NCI-H1092 (cell line): ENCODE measurements at places on chromosomes 16 and 17.
A peak's percentile ranks its signal among the peaks of the same experiment; 100 is the strongest.

- DNase-seq: no peak
Measured at GRCh38 chr16:84460406-84461028, 43.9 kb downstream of the MEAK7 start.

DNA sequence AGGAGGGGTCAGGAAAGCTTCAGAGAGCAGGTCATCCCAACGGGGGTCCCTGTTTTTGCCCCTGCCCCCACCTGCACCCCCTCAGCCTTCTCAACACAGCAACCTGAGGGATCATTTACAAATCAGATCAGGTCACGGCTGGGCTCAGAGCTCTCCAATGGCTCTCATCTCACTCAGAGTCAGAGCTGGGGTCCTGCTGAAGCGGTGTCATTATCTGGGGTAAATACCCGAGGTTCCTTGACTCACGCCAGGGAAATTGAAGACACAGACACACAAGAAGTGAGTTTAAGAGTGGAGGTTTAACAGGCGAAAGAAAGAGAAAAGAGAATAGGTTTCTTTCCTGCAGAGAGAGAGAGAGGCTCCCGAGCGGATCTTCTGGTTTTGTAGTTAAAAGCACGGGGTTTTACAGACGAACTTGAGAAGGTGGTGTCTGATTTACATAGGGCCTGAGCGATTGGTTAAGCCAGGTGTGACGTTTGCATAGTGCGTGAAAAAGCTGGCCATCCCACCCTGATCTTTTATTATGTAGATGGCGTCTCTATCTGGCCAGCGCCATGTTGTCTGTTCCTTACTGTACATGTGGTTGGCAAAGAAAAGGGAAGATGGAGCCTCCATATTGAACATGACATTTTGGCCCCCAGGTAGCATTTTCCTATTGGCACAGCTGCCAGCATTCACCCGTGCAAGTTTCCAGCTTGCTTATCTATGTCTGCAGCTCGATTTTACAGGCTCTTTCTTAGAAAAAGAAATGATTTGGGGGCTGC is 51.4 kb downstream of the WSB1 start:
- DNase-seq: no peak

GRCh38 chr17:76053246-76054111 is 18.8 kb downstream of the SRP68 start:
- DNase-seq: no peak

- DNase-seq: no peak
Measured at GRCh38 chr17:83008526-83008925, 70.9 kb upstream of the METRNL start.

- DNase-seq: no peak
Measured at GRCh38 chr16:72840631-72841381, 207.1 kb downstream of the ZFHX3 start.

DNA sequence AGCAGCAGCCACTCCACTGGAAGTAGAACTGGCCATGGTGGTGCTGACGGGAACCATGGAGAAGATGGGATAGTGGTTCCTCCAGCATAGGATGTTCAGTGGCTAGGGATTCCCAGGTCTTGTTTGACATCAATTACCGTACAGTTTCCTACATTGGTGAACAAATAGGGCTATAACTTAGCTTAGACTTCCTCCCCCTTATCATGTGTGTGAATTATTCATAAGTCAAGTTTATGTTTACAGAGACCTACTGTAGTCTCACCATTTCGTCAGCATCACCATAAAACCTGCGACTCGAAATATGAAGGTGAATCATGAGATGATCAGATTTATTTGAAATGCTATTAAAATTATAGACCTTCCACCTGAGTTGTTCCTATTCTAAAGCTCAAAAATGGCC is 1.2 kb downstream of the KRTAP2-3 start:
- no peak for DNase-seq

DNA sequence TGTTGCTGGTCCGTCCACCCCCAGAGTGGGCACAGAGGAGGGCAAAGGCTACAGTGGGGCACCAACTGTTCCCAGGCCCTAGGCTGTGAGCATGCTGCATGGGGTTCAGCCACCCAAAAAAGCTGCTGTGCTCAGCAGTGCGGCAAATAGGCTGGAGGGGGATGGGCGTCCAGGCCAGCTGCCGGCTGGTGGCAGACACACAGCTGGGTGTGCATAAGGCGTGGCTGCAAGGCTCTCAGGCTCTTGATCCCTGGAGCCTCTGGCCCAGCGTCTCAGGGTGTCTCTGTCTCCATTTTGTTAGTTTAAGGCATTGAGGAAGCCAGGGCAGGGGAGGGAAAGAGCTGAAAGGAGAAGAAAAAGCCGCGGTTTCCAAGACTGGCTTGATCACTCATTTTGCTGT is 8.8 kb downstream of the RPL19 start:
- no peak for DNase-seq

DNA sequence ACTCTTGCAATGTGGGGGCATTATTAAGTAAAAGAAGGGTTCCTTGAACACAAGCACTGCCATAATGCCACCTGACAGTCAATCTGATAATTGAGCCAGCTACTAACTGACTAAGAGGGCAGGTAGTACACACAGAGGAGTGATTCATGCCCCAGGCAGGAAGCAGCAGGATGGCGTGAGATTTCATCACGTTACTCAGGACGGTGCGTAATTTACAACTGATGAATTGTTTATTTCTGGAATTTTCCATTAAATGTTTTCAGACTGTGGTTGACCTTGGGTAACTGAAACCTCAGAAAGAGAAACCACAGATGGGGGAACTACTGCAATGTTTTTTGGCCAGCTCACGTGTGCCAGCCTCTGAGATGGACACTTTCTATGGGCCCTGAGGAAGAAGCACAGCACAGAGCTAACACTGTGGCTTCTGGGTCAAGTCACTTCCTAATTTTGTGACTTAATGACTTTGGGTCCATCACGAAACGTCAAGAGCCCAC is 46.7 kb downstream of the C17orf67 start:
- no peak for DNase-seq

GRCh38 chr16:55248058-55248457 is 75.9 kb upstream of the IRX6 start:
- no peak for DNase-seq

GRCh38 chr17:8896087-8896486 is 28.6 kb upstream of the PIK3R6 start:
- no peak for DNase-seq

- no peak for DNase-seq
Measured at GRCh38 chr17:32487473-32488176, 832 bp downstream of the CDK5R1 start.

- DNase-seq: no peak
Measured at GRCh38 chr16:78285437-78285922, 186.0 kb downstream of the WWOX start.

DNA sequence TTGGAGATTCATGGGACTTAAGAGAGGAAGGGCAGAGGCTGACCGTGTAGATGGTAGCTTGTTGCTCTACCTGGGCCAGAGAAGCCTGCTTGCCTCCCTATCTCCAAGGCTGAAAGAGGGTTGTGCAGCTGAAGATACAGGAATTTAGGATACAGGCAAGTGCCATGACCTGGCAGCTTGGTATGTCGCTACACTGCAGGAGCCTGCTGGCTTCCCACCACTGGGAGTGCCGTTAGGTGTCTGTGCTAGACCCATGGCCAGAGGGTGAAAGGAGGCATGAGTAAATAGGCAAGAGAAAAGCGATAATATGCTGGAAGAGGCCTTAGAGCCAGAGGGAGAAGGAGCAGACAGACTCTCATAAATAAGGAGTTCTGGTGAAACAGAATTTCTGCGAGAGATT is 10.6 kb downstream of the NAA60 start:
- DNase-seq: no peak

GRCh38 chr17:46013502-46014165 is 14.6 kb downstream of the STH start:
- peak; percentile 34 for DNase-seq

GRCh38 chr16:46721885-46722284 is 26.3 kb downstream of the MYLK3 start:
- no peak for DNase-seq

GRCh38 chr16:71345031-71345430 is 13.5 kb upstream of the CALB2 start:
- no peak for DNase-seq

- DNase-seq: no peak
Measured at GRCh38 chr17:8707332-8708024, 37.2 kb downstream of the CCDC42 start.

- peak; percentile 44 for DNase-seq
Measured at GRCh38 chr16:82660966-82661365, 34.2 kb downstream of the CDH13 start.

DNA sequence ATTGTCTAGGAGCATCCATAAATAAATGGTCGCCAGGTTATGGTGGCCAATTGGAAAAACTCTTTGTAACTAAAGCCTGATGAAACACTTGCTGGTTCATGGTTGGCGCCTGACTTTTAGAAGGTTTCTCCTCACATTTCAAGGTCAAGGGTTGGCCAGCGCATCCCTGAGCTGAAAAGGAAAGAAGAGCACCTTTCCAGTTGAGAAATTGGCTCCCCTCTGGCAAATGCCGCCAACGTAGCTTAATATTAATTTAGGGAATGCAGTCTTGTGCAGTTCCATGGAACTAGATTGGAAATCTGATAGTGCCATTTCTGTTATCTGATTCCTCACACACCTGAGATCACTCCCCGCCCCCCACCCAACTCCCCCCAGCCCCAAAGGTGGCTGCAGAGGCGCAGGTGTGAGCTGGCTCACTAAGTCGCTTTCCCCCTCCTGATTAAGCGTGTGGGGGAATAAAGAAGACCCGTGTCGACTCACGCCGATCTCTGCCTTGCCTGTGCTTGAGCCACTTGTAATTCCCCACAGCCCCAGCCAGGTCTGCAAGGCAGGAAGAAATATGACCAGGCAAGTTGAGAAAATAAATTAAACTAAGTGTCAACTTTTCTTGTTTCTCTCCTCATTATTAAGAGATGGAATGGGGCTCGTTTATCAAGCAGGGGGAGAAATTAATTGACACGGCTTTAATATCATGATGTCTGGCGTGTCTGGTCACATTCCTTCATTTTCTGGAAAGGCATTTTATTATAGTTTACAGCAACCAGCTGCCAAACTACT is 157.7 kb downstream of the CCDC182 start:
- DNase-seq: no peak

- no peak for DNase-seq
Measured at GRCh38 chr17:19001907-19002590, 2.5 kb downstream of the FAM83G start.

GRCh38 chr17:72865954-72866353 is 226.5 kb downstream of the SLC39A11 start:
- no peak for DNase-seq

- no peak for DNase-seq
Measured at GRCh38 chr17:19752216-19753050, 4.3 kb upstream of the ALDH3A1 start.

DNA sequence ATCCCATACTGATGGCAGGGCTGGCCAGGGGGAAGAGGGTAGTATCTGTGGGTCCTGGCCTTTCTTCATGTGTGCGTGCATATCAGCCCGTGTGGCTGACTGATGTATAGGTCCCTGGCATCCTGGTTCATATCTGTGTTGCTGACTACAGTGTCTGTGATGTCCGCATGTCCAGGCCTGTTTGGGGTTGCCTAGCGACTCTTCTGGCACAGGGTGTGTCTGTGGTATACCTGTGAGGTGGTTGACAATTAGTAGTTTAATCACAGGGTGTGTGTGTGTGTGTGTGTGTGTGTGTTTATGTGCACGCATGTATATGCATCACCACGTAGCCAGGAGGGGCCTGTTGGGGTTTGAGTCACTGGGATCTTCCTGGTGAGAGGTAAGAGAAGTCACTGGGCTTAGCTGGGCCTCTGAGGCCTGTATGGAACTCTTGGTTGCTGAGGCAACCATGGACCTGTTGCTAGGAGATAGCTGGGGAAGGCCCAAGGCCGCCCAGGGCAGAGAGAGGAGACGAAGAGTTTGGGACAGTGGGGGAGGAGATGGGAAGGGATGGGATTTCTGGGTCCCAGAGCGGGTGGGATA is 603 bp upstream of the TMEM95 start:
- DNase-seq: no peak

GRCh38 chr17:7017827-7018200 is 5.0 kb upstream of the BCL6B start:
- DNase-seq: no peak

DNA sequence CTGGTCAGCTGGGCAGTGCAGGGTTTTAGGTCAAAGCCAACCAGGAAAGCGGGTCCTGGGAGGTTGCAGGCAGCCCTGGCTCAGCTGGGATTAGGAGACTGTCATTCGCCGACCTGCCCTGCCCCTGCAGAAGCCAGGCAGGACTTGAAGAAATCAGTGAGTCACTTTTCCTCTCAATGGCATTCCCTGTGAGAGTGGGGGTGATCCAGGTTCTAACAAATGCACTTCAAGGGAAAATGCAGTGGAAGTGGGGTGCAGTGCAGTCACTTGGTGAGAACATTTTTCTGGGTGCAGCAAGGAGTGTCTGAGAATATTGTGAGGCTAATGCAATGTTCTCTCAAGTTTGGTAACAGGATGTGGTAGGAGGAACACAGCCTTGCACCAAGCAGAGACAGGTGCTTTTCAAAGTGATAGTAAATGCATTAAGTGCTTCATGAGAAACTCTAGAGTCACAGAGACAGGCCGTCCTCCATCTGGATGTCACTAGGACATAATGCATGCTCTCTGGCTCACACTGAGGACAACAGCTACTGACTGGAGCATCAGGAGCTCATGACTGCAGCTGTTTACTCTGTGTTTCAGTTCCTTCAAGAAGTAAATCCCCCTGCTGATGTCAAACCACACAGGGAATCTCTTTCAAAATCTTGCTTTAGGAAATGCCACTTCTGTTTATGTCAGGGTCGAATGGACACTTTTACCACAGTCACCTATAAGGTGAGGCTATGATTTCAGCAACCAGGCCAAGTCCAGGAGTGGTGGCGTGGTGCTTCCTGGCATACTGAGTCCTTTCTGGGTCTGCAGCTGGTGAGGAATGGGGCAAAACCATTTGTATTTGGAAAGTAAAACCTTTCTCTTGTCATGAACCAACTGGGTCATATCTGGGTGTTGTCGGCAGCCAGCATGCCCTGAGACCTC is 16.7 kb downstream of the CDK5R1 start:
- no peak for DNase-seq

DNA sequence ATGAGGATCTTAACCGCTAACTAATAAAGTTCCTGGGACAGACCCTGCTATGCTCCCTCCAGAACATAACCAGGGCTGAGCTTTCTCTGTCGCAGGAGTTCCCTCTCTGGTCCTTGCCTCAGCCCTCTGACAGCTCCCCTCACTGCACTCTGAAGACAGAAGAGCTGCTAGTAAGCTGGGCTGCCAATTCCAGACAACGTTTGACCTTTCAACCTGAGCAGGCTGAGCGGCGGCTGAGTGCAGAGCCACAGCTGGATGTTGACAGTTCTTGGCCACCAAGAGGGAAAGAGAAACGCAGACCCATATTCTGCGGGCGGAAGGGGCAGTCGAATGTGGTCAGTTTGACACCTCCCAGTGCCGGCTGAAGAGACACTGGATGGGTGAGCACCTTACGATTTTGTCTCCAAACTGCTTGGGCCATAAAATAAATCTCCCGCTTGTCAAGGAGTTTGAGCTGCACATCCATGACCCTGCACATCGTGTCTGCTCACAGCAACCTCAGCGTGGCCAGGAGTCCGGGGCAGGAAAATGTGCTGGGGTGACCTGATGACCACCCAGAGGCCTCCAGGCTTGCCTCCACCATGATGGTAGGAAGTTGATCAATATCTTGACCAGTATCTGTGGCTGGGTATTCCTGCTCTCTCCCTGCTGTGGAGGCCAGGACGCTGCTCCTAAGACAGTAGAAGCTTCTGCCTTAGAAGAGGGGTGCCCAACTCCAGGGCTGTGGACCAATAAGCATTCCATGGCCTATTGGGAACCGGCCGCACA is 209.2 kb downstream of the PARN start:
- no peak for DNase-seq

- no peak for DNase-seq
Measured at GRCh38 chr17:40284085-40284713, 3.5 kb upstream of the CDC6 start.
